DMS79 treated with DMSO at 0.1 percent for 48 hours (cell line): ENCODE measurements at places on chromosomes 6 and 20.
A peak's percentile ranks its signal among the peaks of the same experiment; 100 is the strongest.

- no peak for DNase-seq
Measured at GRCh38 chr6:38346291-38347079, 293.2 kb downstream of the BTBD9 start.

GRCh38 chr6:68639826-68640490 lies 4.9 kb downstream of the ADGRB3 start:
- peak; percentile 65 for DNase-seq

DNA sequence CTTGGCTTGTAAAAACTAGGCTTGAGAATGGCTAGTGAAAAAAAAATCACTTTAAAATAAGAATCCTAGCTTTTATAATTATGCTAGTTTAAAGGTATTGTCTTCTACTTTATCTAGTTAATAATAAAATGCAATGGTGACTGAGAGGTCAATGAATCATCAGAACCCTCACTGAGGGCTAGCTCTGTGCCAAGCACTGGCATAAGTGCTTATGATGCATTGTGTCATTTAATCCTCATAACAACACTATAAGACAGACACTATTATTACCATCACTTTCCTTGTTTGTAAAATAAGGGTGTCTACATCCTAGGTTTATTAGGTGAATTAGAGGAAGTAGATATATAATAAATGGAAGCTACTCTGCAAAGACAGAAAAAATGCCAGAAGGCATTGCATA lies 144.3 kb downstream of the F13A1 start:
- DNase-seq = no peak

DNA sequence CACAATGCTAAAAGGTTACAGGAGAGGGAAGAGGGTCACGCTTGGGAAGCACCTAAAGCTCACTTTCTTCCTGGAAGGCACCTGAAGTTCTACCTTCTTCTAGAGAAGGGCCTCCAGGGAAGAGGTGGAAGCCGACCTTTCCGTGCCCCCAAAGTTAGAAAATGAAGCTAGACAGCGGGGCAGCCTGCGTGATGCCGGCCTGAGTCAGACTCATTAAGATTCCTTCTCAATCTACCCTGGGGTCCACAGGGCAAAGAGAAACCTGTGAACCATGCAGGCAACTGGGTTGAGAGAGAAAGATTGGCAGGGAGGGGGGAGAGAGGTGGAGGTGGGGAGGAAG lies 54.8 kb upstream of the CCDC167 start:
- DNase-seq = no peak

- DNase-seq = no peak
Measured at GRCh38 chr6:109736273-109737025, 45.4 kb downstream of the FIG4 start.

GRCh38 chr6:85250586-85251220 lies 199.2 kb upstream of the NT5E start:
- no peak for DNase-seq

GRCh38 chr6:2186516-2186915 lies 58.9 kb downstream of the GMDS start:
- DNase-seq = no peak

GRCh38 chr20:11267762-11268335 lies 594.0 kb upstream of the JAG1 start:
- DNase-seq = no peak

- no peak for DNase-seq
Measured at GRCh38 chr20:37693242-37693634, 592 bp upstream of the CTNNBL1 start.

DNA sequence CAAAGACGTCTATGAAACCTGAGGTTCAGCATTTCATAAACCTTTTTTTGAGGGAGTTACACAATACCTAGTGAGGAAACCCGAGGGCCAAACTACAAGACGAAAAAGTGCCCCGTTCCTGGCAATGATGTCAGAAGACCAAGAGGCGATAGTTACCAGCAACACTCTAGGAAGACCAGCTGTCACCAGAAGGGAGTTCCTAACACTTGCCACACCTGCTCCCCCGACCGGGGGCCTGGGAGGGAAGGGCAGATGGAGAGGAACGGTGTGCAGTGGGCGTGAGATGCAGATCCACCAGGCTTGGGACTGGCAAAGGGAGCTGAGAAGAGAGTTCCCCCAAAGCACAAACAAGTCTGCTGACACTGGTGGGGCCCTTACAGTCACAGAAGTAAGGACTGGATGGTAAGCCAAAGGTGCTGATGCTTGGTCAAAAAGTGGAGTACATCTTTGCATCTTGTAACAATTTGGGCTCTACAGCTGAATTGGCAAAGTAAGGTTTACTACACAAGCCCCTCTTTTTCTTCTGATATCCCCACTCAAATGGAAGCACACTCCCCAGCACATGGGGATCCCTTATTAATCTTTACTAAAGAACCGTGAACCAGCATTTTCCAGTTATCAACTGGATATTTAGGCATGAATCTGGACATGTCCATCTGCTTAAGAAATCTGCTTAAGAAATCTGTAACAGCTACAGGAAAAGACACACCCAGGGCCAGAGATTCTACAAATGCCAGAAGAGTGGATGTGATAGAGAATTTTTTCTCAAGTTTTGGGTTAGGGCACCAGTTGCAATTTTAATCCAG lies 38.5 kb downstream of the PANK2 start:
- DNase-seq = no peak

GRCh38 chr20:15976047-15976736 lies 597.1 kb downstream of the KIF16B start:
- DNase-seq = no peak

GRCh38 chr6:82785206-82785605 lies 280.4 kb downstream of the UBE3D start:
- no peak for DNase-seq

DNA sequence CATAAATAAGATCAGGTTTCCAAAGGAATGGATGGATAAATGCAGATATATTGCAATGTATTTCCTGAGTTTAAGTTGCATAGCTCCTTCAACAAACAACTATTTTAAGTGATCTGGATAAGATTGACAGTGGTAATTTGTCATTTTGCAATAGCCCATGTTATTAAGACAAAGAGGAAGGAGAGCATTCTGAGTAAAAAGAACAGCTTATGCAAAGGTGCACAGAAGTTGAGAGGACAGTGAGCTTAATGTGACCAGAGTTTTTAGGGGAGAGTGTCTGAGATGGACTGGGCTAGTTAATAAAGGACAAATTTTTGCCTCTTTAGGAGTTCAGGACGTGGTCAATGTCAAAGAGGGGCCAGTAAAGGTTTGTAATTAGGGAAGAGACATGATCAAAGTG lies 48.8 kb upstream of the FBXO30 start:
- DNase-seq = no peak

DNA sequence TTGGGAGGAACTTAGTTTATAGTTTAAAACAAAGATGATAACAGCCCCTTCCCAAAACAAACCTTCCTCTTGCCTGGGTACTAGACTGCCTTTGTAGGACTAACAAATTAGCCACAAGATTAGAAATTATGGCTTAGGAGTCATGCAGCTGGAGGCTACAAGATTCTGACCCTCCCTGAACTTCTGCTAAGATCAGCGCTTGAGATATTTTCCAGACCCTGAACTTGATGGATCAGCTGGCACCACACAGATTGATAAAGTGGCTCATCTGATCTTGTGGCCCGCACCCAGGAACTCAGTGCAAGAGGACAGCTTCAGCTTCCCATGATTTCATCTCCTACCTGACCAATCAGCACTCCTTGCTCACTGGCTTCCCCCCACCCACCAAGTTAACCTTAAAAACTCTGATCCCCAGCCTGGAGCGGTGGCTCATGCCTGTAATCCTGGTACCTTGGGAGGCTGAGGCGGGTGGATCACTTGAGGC lies 5.9 kb upstream of the SERINC3 start:
- no peak for DNase-seq

DNA sequence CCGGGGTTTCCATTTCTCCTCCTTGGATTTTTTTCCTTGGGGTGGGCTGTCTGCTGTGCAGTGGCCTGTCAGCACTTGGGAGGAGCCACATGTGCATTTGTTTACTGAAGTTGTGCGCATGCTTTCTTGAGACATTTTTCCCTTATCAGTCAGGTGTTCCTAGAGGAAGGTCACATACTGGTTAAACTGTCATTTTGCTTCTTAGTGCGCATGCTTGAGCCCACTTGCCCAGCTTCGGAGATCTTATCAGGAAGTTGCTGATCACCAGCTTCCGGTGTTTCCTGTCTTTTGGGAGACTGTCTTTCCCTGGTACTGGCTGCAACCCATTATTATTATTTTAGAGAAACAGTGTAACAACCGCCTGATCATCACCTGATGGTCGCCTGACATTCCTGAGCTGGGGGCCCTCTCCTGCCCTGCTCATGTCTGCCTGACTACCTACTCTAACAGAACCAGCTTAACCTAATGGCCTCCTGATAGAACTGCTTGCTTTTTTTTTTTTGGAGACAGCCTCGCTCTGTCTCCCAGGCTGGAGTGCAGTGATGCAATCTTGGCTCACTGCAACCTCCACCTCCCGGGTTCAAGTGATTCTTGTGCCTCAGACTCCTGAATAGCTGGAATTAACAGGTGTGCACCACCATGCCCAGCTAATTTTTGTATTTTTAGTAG lies 378 bp upstream of the ERVFRD-1 start:
- no peak for DNase-seq

GRCh38 chr6:13513626-13514502 lies 26.5 kb upstream of the GFOD1 start:
- no peak for DNase-seq

- no peak for DNase-seq
Measured at GRCh38 chr6:160978141-160978901, 13.2 kb upstream of the MAP3K4 start.

GRCh38 chr6:6392214-6393068 lies 72.0 kb upstream of the F13A1 start:
- no peak for DNase-seq

- DNase-seq = no peak
Measured at GRCh38 chr6:45483501-45483900, 105.8 kb upstream of the SUPT3H start.

DNA sequence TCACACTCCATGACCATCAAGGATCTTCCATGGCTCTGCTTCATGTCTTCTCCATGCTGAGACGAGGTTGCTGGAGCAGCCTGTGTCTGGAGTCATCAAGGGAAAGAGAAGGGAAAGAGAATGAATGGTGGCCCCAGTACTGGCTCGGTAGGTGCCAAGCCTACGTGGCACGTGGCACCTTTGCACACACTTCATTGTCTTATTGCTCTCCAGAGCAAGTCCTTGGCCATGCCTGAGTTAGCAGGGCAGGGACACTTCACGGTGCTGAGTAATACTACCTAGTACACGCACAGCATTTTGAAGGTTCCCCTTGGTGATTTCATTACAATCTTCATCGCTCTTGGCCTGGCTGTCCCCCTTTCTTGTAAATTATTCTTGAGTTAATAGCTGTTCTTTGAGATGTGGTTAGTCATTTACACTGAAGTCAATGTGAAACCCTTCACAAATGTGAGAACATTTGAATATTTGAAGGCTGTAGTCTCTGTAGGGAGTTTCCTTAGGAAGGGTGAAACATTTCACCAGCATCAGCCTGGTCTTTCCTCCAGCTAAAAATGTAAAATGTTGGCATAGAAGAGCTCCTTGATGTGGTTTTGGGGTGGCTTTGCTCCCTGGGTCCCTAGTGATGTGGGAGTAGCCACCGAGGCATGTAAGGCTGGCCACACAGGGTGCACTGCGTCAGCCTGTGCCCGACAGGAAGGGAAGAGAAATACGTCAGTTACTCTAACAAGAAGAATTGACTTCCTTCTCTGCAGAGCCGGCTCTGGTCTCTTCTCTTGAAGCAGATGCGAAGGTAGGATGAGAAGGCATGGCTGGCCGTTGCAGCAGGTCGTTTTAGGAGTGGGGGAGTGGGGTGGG lies at the start of gene SYTL3:
Gene SYTL3, plus strand, starts transcription at position 766 of the 855 bp plus-strand sequence. CDS start 13,215 bp downstream, outside the sequence.
- peak; percentile 97 for DNase-seq

GRCh38 chr6:97876711-97877110 lies 593.7 kb upstream of the MMS22L start:
- DNase-seq = no peak

- DNase-seq = no peak
Measured at GRCh38 chr6:48472091-48472490, 361.1 kb upstream of the PTCHD4 start.

- no peak for DNase-seq
Measured at GRCh38 chr6:121161886-121162285, 172.4 kb downstream of the TBC1D32 start.

GRCh38 chr20:62760856-62761758 lies 35.2 kb upstream of the MRGBP start:
- no peak for DNase-seq

DNA sequence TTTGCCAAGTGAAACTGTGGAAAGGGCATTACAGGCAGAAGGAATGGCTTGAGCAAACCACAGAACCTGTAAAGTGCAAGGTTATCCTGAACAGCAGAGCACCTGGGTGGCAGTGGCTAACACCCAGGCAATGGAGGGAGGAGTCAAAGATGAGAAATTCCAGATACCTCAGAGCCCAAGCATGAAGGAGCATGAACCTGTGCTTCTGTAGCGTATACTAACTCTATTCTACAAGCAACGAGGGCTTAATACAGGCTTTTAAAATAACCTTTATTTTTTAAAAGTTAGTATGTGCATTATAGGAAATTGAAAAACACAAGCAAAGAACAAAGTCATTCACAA lies 77.0 kb downstream of the CNBD2 start:
- no peak for DNase-seq

DNA sequence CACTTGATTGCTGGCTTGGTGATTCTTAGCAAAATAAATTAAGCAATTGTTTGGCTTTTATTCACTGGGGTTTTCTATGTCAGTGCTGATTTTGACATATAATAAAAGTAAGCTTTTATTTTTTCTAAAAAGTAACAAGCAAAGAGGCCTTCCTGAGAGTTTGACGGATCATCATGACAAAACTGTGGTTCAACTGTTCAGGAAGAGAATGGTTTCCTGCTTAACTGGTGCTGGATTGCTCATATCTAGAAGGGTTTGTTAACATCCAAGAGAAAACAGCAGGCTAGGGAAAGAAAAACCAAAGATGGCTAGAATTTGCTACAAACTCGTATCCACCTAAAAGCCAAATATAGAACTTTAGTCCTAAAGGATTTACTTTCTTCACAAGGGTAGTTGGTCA lies 21.2 kb downstream of the SERPINB1 start:
- DNase-seq = no peak

- no peak for DNase-seq
Measured at GRCh38 chr6:169251822-169252504, 1.7 kb downstream of the THBS2 start.

DNA sequence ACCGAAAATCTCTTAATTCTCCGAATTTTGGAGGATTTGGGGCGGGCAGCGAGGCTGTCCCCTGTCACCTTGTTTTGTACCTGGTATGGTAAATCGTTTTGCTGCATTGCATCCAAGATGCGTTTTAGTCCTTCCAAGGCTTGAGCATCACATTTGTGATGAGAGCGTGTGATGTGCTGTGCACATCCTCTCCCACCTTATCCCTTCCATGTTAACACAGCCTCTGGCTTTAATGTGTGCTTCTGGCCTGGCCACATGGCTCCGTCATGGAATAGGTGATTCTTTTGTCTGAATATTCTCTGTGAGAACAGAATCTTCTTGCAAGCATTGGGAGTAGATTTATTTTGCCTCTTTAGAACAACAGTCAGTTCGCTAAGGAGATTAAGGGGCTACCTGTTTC lies 763 bp downstream of the TMEM14A start:
- no peak for DNase-seq

- no peak for DNase-seq
Measured at GRCh38 chr6:6663421-6664135, 75.1 kb downstream of the LY86 start.
